ENCODE measurements at places on chromosomes 3 and 15. TPM values are rescaled to one million over a fixed set of nuclear protein-coding genes. Genes with fewer than 3 reads are reported as not detected.

- peak; percentile 87 for DNase-seq
Measured at GRCh38 chr3:146065573-146066006, 95.4 kb downstream of the PLOD2 start.

The NDN gene
- total RNA-seq: 26.8 TPM

DNA sequence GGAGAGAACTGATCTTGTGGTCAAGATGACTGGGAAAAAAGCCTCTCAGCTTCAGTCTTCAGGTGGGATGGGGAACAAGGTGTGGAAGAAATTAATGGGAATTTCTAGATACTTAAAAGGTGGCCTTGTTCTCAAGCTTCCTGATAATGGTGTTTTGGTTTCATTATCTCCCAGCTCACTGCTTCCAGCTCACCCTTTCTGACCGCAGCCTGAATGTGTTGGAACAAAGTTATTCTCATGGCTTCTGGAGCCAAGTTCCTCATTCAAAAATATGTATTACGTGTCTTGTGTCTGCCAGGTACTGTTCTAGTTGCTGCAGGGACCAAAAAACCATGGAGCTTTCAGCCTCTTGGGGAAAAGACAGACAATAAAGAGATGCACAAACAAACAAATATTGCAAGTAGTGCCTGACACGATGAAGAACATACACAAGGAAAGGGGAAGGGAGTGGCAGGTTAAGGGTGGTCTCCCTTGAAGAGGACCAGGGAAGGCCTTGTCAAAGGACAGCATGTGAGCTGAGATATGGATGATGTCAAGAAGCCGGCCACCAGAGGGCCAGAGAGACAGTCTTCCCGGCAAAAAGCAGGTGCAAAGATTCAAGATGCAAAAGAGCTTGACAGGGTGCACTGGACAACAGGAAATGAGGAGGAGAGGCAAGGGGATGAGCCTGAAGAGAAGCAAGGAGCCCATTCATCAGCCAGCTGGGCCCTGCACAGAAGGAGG lies 35.5 kb downstream of the ARRDC4 start:
- DNase-seq: no peak

- DNase-seq: peak; percentile 2
Measured at GRCh38 chr3:10511809-10512494, 6.6 kb upstream of the ATP2B2 start.

- no peak for DNase-seq
Measured at GRCh38 chr3:105653868-105654267, 214.9 kb downstream of the CBLB start.

- no peak for DNase-seq
Measured at GRCh38 chr3:50430191-50430590, 70.9 kb upstream of the TMEM115 start.
